Activated naive CD8-positive, alpha-beta T cell treated with anti-CD3 and anti-CD28 coated beads for 36 hours (primary cell): ENCODE measurements at places on chromosomes 2 and 18. TPM values are rescaled to one million over a fixed set of nuclear protein-coding genes. Genes with fewer than 3 reads are reported as not detected.

The LCT gene
- 0.34 TPM for total RNA-seq

The MAIP1 gene
- 36.5 TPM for total RNA-seq

The C18orf54 gene
- total RNA-seq, result 5.7 TPM

The ANKRD30BL gene
- 0.29 TPM for total RNA-seq

GRCh38 chr2:98915751-98916358, 20.2 kb downstream of the CRACDL start:
- DNase-seq, result no peak
- H3K27me3 ChIP-seq, result peaks cover 21% of the 10 kb centered on the region
- H3K4me1 ChIP-seq, result peaks cover 21% of the 10 kb centered on the region
- H3K4me3 ChIP-seq, result no peak overlapping the region
- H3K27ac ChIP-seq, result no peak overlapping the region

- no peaks in the 10 kb centered on the region for H3K36me3 ChIP-seq
- H3K4me1 ChIP-seq, result peaks cover 50% of the 10 kb centered on the region
- no peaks in the 10 kb centered on the region for H3K27me3 ChIP-seq
- no peak overlapping the region for H3K27ac ChIP-seq
- no peak overlapping the region for H3K4me3 ChIP-seq
Measured at GRCh38 chr2:233244818-233245217, 6.7 kb upstream of the ATG16L1 start.

- H3K27me3 ChIP-seq, result no peaks in the 10 kb centered on the region
- H3K27ac ChIP-seq, result no peak overlapping the region
- H3K4me3 ChIP-seq, result no peak overlapping the region
- H3K4me1 ChIP-seq, result no peaks in the 10 kb centered on the region
- peaks cover 16% of the 10 kb centered on the region for H3K36me3 ChIP-seq
- no peak for DNase-seq
Measured at GRCh38 chr2:99000708-99001107, 64.7 kb upstream of the CRACDL start.

GRCh38 chr18:46636040-46636630, 20.9 kb downstream of the LOXHD1 start:
- H3K27me3 ChIP-seq, result no peaks in the 10 kb centered on the region
- no peak overlapping the region for H3K27ac ChIP-seq
- H3K36me3 ChIP-seq, result no peaks in the 10 kb centered on the region
- no peak overlapping the region for H3K4me3 ChIP-seq

- no peaks in the 10 kb centered on the region for H3K36me3 ChIP-seq
- H3K4me1 ChIP-seq, result no peaks in the 10 kb centered on the region
- no peaks in the 10 kb centered on the region for H3K27me3 ChIP-seq
- H3K4me3 ChIP-seq, result no peak overlapping the region
- DNase-seq, result no peak
Measured at GRCh38 chr18:46484971-46485370, 172.0 kb downstream of the LOXHD1 start.

DNA sequence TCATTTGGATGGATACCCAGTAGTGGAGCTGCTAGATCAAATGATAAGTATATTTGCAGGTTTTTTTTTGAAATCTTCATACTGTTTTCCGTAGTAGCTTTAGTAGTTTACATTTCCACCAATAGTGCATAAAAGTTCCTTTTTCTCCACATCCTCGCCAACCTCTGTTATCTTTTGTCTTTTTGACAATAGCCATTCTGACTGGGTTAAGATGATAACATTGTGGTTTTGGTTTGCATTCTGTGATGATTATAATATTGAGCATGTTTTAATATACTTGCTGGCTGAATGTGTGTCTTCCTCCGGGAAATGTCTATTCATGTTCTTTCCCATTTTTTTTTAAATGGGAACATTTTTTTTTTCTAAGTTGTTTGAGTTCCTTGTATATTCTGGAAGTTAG, 260.0 kb downstream of the GULP1 start:
- no peak overlapping the region for H3K4me3 ChIP-seq
- no peaks in the 10 kb centered on the region for H3K36me3 ChIP-seq
- peaks cover 7% of the 10 kb centered on the region for H3K27me3 ChIP-seq
- no peak overlapping the region for H3K27ac ChIP-seq
- H3K4me1 ChIP-seq, result no peaks in the 10 kb centered on the region

DNA sequence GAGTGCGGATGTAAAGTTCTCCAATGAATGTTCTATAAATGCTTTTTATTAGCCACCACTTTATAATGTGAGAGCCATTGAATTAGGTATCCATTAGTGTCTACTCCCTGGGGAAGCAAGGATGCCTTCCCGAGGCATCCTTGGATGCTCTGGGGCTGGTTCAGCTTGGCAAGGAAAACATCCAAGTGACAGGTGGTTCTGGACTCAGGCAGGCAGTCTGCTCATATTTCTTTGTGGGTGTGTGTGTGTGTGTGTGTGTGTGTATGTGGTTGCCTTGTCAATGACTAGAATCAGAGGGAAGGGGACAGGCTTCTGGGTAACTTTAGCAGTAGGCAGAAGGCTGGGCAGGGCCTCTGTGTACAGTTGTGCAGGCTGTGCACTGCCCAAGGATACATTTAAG, 149.2 kb downstream of the TSN start:
- no peak for DNase-seq
- H3K27ac ChIP-seq, result no peak overlapping the region
- H3K36me3 ChIP-seq, result no peaks in the 10 kb centered on the region

DNA sequence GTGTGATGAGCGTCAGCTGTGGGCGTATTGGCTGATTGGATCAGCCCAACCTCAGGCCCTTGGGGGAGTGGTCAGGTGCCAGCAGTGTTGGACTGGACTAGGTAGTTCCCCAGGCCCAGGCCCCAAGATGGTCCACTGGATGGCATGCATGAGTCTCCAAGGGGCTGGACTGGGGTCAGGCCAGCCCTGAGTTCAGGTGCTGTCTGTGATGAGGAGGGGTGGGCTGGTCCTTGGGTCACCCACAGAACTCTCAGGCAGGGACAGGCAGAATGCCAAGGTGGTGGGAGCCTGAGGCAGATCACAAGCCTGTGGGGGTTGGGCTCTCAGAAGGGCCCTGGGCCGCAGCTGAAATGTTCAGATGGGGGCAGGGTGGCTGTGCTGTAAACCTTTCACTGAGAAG, 59.5 kb upstream of the THUMPD2 start:
- DNase-seq, result no peak
- H3K27me3 ChIP-seq, result peaks cover 9% of the 10 kb centered on the region
- no peak overlapping the region for H3K4me3 ChIP-seq
- H3K4me1 ChIP-seq, result no peaks in the 10 kb centered on the region
- peaks cover 4% of the 10 kb centered on the region for H3K36me3 ChIP-seq
- H3K27ac ChIP-seq, result no peak overlapping the region

DNA sequence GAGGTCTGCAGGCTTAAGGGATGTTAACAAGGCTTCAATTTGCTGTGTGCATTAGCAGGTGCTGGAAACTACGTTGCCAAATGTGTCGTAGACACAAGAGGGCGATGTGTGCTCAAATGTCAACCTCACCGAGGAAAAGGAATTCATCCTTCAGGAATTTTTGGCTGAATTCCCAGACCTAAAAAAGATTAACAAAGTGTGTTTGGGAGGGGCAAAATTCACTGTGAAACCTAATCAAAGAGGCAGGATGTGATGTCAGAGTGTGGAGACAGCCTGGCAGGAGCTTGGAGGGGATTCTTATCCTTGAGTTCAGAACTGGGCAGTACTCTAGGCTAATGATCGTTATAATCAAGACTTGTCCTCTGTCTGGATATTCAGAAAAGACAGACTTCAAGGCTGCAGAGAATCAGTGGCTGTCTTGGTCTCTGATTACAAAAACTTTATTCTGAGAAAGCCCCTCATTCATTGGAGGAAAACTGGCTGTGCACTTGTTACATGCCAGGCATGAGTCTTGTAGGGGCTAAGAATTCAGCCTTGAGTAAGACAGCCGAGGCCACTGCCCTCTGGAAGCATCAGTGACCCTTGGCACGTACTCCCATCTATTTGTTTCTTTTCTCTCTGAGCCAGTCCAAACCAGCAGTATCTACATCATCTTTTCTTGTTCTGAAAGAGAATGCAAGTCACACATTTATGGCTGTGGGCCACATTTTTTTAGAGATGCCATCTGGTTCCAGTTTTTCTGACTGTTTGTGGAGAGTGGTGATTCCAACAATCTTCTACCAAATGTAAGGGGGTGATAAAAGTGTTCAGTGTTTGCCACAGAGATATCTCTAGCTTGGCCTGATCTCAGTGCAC, 18.7 kb upstream of the SCYGR1 start:
- peaks cover 57% of the 10 kb centered on the region for H3K4me1 ChIP-seq
- no peak overlapping the region for H3K4me3 ChIP-seq
- H3K36me3 ChIP-seq, result no peaks in the 10 kb centered on the region
- DNase-seq, result no peak
- peak overlapping the region; percentile 16 for H3K27ac ChIP-seq

DNA sequence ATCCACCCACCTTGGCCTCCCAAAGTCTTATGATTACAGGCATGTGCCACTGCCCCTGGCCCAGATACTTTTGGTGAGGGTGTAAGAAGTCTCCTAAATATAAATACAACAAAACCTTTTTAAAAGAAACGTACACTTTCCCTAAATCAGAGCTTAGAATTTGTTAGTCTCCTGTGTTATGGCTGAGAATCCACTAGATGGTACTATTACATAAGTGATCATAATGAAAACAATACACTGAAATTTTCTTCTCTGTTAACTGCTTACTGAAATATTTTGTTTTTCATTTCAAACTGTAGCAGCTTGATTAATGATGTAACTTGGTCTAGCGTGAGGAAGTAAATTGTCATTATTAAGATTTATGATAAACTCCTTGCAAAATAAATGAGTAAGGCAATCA, 74.8 kb upstream of the FAM98A start:
- H3K27ac ChIP-seq, result no peak overlapping the region
- H3K27me3 ChIP-seq, result peaks cover 10% of the 10 kb centered on the region

GRCh38 chr18:76496194-76496890, 1.3 kb upstream of the ZNF516 start:
- peak; percentile 37 for DNase-seq
- no peaks in the 10 kb centered on the region for H3K36me3 ChIP-seq
- peak overlapping the region; percentile 81 for H3K4me3 ChIP-seq
- H3K27ac ChIP-seq, result peak overlapping the region; percentile 42
- peaks cover 11% of the 10 kb centered on the region for H3K27me3 ChIP-seq

- no peak overlapping the region for H3K27ac ChIP-seq
- no peaks in the 10 kb centered on the region for H3K27me3 ChIP-seq
- H3K4me3 ChIP-seq, result no peak overlapping the region
- H3K36me3 ChIP-seq, result no peaks in the 10 kb centered on the region
Measured at GRCh38 chr2:138712212-138712979, 67.8 kb downstream of the NXPH2 start.
